ENCODE measurements at places on chromosomes 3 and 15.

DNA sequence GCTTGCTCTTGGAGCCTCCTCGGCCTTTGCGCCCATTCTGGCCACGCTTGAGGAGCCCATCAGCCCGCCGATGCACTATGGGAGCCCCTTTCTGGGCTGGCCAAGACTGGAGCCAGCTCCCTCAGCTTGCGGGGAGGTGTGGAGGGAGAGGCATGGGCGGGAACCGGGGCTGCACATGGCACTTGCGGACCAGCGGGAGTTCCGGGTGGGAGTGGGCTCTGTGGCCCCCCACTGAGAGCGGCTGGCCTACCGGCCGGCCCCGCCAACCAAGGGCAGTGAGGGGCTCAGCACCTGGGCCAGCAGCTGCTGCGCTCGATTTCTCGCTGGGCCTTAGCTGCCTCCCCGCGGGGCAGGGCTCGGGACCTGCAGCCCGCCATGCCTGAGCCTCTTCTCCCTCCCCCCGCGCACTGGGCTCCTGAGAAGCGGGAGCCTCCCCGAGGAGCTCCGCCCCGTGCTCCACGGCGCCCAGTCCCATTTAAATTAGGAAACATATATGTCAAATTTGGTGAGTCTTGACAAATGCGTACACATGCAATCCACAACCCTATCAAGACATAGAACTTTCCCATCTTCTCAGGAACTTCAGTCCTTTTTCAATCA lies 97.6 kb upstream of the CNTN3 start:
- no peak for DNase-seq

- DNase-seq: no peak
These were observed 6.1 kb downstream of the SEMA3G start for GRCh38 chr3:52438579-52439425.

- DNase-seq: no peak
These were observed 124.3 kb downstream of the TIGIT start for GRCh38 chr3:114418107-114418506.

- no peak for DNase-seq
These were observed 117.6 kb downstream of the PDE8A start for GRCh38 chr15:85099195-85099803.

DNA sequence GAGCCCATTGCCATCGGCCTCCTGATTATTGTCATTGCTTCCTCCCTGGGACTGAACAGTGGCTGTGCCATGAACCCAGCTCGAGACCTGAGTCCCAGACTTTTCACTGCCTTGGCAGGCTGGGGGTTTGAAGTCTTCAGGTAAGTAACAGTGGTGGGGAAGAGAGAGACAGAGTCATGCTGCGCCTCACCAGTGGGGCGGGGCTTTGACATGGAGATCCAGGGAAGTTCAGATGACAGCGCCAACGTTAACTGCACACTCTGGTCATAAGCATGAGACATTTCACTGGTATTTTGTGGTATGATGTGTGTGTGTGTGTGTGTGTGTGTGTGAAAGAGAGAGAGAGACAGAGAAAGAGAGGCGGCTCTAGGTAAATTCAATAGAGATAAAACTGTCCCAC lies 41.0 kb downstream of the AQP9 start:
- no peak for DNase-seq

DNA sequence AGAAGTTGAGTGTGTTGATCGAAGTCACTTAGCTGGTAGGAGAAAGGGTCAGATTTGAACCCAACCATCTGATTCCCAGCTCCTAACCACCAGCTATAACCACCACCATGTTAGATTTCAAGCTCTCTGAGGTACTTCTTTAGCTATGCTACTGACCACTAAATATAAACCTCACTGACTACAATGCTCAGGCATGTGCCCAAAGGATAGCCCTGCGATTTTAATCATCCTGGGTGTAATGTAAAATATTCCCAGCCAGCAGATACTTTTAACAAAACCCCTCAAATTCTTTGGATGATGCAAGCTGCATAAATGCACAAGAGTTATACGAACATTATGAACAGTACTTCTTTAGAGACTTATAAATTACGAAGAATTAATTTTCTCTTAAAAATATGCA lies 115.2 kb upstream of the TSC22D2 start:
- no peak for DNase-seq

- no peak for DNase-seq
These were observed 340.4 kb downstream of the EPHB1 start for GRCh38 chr3:135135445-135135844.

- DNase-seq: no peak
These were observed 9.3 kb upstream of the MELTF start for GRCh38 chr3:197038679-197039462.

DNA sequence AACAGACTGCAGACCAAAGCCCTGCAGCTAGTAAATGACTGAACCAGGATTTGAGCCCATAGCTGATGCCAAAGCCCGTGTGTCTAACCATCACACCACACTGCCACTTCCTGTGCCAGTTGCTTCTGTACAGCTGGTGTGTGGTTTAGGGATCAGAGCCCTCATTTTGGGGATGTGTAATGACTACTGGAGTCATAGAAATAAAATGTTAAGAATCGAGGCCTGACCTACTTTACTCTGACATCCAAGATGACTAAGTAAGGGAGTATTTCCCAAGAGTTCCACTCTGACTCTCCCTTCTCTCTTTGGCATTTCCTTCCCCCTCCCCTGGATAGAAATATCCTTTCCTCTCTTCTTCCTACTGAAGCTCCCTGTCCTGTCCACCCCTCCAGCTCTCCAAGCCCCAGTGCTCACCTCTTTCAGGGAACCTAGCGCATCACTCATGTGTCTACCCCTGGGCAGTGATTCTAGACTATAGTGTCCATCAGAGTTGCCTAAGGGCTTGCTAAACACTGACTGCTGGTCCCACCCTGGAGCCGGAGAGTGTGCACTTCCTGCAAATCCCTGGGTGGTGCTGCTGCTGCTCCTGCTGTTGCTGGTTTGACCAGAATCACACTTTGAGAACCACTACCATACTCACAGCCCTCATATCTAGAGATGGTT lies 53.8 kb downstream of the MGLL start:
- DNase-seq: no peak

Measured in RWPE2 (cell line).